ENCODE measurements at places on chromosomes 5 and 9.
A peak's percentile ranks its signal among the peaks of the same experiment; 100 is the strongest.

- no peak for DNase-seq
Observed at GRCh38 chr9:86072394-86072877, 26.9 kb downstream of the GOLM1 start.

DNA sequence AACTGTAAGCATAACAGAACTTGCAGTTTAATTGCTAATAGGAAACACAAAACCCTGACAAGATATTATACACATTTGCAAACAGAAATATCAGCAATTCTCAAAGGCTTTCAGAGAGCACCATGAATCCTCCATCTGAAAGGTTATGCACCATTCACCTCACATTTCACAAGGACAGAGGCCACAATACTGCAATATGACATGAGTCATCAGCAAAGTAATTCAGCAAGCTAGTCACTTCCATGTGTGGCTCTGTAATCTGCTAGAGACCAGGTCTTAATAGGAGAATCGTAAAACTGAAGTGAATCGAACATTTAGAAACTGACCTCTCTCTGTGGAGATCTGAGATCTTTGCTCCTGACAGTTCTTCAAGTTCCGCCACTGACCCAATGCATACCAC is 28.3 kb downstream of the IARS1 start:
- peak; percentile 29 for DNase-seq

DNA sequence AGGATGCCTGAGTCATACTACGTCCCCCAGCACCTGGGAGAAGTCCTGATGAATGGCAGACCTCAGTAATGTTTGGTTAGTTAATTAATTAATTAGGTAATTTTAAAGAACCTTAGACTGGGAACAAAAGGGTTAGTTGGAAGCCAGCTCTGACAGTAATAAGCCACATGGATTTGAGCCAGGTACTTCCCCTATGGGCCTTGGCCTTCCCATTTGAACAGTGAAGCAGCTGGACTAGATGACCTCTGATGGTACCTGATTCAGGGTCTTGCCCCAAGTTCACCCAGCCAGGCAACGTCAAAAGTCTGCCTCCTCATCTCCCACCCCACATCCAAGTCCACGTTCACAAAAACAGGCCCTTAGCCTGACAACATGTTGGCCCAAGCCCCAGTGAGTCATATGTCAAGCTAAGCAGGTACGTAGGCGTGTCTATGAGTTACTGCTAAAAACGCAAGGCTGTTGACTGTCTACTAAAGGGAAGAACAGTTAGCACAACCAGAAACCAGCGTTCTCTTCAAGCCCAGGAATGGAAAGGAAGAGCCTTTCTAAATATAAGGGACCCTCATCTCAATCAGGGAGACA is 303.2 kb downstream of the ACTL7B start:
- peak; percentile 28 for DNase-seq

GRCh38 chr9:129487658-129488483 is 133.0 kb downstream of the C9orf50 start:
- DNase-seq: peak; percentile 33

GRCh38 chr5:72006361-72006760 is 100.9 kb upstream of the MAP1B start:
- no peak for DNase-seq

GRCh38 chr5:41345295-41345694 is 132.0 kb upstream of the C6 start:
- no peak for DNase-seq

DNA sequence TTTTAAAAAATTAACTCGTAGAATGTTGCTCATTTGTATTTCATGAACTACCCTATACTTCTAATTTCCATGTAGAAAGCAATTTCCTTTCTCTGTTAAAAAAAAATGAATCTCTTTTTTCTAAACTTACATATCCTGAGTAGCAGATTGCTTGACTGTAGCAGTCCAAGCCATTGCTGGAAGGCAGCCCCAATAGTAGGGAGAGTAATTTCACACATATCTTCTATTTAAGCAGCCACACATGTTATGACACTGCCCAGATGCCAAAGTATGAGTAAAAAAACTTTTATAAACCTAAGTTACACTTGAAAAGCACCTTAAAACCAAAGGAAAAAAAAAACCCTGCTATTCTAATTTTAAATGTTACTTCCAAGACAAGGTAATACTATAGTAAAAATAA is 69.6 kb downstream of the FBXL17 start:
- no peak for DNase-seq

- DNase-seq: no peak
Observed at GRCh38 chr9:16085167-16085726, 532.4 kb downstream of the CCDC171 start.

DNA sequence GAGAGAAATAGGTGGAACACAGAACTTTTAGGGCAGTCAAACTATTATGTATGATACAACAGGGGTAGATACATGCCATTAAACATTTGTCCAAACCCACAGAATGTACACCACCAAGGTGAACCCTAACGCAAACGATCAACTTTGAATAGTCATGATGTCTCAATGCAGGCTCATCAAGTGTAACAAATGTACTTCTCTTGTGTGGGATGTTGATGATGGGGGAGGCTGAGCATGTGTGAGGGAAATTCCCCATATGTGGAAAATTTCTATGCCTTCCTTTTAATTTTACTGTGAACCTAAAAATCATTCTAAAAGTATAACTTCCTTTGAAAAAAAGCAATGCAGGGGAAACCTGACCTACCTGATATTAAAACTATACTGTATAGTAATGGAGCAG is 201.4 kb upstream of the RASEF start:
- DNase-seq: no peak

- no peak for DNase-seq
Observed at GRCh38 chr5:78927657-78928282, 57.3 kb downstream of the ARSB start.

GRCh38 chr5:80715887-80716286 is 61.1 kb upstream of the DHFR start:
- no peak for DNase-seq

- DNase-seq: no peak
Observed at GRCh38 chr9:100499460-100499859, 26.5 kb downstream of the TMEFF1 start.

DNA sequence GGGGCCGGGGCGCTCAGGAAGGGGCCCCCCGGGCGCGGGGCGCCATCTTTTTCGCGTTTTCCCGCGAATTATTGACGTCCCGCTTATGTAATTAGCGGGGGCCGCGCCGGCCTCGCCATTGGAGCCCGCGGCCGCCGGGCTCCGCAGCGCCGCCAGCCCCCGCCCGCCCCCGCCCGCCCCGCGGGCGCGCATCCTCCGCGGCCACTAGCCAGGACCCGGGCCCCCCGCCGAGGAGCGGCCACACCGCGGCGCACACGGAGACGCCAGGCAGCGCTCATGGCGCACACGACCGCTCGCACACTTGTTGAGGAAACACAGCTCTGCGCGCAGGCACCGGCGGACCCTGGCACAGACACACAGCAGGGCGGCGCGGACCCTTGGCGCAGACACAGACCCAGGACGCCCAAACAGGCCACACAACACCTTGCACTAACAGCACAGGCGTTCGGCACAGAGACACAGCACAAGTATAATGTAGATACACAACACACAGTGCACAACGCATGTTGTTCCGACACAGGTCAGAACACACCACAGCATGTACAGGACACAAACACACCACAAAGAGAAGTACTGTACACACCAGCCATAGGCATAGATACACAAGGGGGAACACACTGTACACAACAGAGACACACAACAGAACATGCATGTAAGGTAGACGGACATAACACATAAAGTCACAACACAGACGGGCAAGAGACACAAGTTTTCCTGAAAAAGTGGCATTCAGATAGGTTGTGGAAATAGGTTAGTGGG is 467 bp upstream of the PHF19 start:
- DNase-seq: peak; percentile 45

- no peak for DNase-seq
Observed at GRCh38 chr9:88168564-88168963, 30.3 kb upstream of the SPATA31C2 start.

DNA sequence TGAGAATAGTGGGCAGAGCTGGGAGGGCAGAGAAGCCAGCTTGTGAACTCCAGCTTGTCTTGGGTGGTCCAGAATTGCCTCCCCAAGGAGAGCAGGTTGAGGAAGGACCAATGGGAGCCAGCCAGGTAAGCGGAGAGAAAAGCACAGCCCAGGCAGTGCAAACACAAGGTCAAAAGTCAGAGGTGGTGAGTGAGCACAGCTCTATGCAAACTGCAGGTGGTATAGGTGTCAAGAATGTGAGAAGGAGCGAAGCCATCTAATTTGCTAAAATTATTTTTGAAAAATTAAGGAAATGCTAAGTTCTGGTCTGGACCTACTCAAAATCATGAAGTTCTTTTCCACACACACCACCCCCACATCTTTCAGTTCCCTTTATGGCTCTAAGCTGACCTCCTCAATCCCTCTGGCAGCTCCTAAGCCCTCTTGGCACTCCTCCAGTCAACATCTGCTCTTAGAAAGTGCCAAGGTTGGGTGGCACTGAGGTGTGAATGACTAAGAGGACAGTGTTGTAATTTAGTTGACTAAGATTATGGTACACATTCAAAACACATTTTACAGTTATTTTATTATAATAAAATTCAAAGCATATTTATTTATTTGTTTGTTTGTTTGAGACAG is 6.6 kb upstream of the OTULINL start:
- DNase-seq: peak; percentile 93

- DNase-seq: no peak
Observed at GRCh38 chr5:168290902-168291341, 523 bp upstream of the WWC1 start.

DNA sequence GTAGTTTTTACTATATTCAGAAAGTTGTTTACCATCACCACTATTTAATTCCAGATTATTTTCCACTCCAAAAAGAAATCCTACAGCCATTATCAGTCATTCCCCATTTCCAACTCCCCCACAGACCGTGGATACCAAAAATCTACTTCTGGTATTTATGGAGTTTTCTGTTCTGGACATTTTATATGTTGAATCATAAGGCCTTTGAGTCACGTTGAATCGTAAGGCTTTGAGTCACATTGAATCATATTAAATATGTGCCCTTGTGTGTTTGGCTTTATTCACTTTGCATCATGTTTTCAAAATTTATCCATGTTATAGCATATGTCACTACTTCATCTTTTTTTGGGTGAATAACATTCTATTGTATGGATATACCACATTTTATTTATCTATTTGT is 454.1 kb upstream of the NUDT12 start:
- no peak for DNase-seq

GRCh38 chr9:93822229-93822628 is 132.9 kb downstream of the BARX1 start:
- DNase-seq: no peak

- DNase-seq: no peak
Observed at GRCh38 chr5:11803436-11803835, 100.8 kb downstream of the CTNND2 start.

- no peak for DNase-seq
Observed at GRCh38 chr9:79774356-79774755, 202.6 kb downstream of the TLE4 start.

All from inflammatory macrophage (primary cell).